ENCODE measurements at places on chromosomes 4 and X. TPM values are rescaled to one million over a fixed set of nuclear protein-coding genes. Genes with fewer than 3 reads are reported as not detected.

- H3K4me3 ChIP-seq, result no peak overlapping the region
- H3K27me3 ChIP-seq, result no peaks in the 10 kb centered on the region
- H3K27ac ChIP-seq, result no peak overlapping the region
- H3K4me1 ChIP-seq, result no peaks in the 10 kb centered on the region
- no peak for DNase-seq
Measured at GRCh38 chr4:112168719-112169500, 23.7 kb downstream of the FAM241A start.

DNA sequence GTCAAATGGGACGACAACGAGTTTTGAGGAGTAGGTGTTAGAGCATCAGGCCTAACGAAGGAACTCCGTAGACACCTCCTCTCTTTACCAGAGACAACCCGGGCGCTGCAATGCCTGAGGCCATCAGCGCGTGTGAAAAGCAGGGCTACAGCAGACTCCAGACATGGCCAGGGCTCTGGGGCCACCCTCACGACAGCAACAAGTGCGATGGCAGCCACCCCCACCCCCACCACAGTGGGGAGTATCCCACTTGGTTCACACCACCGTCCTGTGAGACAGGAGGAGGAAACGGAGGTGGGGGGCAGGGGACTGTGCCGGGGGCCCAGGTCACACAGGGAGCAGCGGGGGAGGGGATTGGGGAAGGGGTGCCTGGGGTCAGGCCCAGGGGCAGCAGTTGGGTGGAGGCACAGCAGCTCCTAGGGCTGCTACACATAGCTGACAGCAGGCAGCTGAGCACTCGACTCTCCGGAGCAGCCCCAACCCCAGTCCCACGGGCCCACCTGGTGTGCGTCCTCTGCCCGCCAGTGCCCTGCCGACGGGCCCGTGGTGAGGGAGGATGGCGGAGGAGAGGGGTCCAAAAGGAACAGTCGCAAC is 8.5 kb downstream of the LRPAP1 start:
- no peak overlapping the region for H3K4me3 ChIP-seq
- H3K27me3 ChIP-seq, result no peaks in the 10 kb centered on the region
- no peak overlapping the region for H3K27ac ChIP-seq
- H3K4me1 ChIP-seq, result no peaks in the 10 kb centered on the region
- peaks cover 11% of the 10 kb centered on the region for H3K36me3 ChIP-seq
- DNase-seq, result no peak

DNA sequence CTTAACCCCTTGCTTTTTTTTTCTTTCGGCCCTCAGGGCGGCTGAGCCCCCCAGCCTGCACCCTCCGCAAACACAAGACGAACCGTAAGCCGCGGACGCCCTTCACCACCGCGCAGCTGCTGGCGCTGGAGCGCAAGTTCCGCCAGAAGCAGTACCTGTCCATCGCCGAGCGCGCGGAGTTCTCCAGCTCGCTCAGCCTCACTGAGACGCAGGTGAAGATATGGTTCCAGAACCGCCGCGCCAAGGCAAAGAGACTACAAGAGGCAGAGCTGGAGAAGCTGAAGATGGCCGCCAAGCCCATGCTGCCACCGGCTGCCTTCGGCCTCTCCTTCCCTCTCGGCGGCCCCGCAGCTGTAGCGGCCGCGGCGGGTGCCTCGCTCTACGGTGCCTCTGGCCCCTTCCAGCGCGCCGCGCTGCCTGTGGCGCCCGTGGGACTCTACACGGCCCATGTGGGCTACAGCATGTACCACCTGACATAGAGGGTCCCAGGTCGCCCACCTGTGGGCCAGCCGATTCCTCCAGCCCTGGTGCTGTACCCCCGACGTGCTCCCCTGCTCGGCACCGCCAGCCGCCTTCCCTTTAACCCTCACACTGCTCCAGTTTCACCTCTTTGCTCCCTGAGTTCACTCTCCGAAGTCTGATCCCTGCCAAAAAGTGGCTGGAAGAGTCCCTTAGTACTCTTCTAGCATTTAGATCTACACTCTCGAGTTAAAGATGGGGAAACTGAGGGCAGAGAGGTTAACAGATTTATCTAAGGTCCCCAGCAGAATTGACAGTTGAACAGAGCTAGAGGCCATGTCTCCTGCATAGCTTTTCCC is 3.4 kb downstream of the MSX1 start:
- peaks cover 93% of the 10 kb centered on the region for H3K27me3 ChIP-seq
- no peak overlapping the region for H3K27ac ChIP-seq
- no peaks in the 10 kb centered on the region for H3K36me3 ChIP-seq
- H3K4me1 ChIP-seq, result peaks cover 30% of the 10 kb centered on the region
- no peak overlapping the region for H3K4me3 ChIP-seq

DNA sequence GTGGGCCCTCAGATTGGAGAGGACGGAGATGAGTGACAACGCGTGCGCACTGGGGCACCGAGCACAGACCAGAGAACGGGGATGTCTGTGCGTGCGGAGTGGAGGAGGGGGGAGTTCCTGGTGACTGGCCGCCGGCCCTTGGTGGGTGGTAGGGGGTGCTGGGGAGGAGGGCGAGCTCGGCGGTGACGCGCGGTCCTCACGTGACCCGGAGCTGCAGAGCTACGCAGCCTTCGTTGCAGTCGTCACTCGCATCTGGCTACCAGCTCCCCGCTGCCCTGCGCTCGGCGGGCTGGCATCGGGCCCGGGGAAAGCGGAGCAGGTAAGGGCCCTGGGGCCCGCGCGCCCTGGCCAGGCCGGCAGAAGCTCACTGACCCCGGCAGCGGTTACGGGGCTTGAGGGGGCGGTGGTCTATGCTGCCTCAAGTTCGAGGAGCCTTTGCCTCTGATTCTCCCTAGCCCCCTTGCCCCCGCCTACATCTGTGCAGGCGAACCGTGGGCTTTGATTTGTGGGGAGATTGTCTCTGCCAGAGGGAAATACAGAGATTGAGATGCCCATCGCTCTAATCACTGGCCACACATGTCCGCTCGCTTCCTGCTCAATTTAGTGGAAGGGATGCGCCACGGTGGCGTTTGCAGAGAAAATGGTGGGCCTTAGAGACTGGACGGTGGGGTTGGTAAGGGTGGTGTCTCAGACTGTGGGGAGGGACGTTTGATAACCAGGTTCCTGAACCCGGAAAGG is at the start of gene ARMCX4:
ARMCX4 (plus strand) TSS at position 245 of the 738 bp plus-strand sequence. CDS start 3,134 bp downstream, outside the sequence.
- H3K27ac ChIP-seq, result no peak within 1 kb of the TSS
- H3K4me3 ChIP-seq, result peak within 1 kb of the TSS; percentile 59
- H3K4me1 ChIP-seq, result no peaks in the 10 kb centered on the region
- peak; percentile 41 for DNase-seq
- H3K36me3 ChIP-seq, result peaks cover 14% of the 10 kb centered on the region

DNA sequence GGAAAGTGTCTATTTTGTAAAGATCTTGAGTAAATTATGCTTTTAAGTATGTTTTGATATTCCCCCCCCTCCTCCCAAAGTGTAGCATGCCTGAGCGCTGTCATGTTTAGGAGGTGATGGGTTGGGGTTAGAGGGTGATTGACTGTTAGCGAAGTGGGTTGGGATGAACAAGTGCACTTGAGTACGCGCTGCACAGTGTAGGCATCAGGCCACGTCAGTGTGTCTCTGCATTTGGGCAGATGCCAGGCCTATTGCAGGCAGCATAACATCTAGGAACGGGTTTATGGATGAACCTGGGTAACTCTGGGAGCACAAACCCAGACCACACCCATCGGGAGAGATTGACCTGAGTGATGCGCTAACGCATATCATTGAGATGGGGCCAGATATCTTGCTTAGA is 111.2 kb downstream of the TBL1X start:
- no peaks in the 10 kb centered on the region for H3K36me3 ChIP-seq
- H3K4me1 ChIP-seq, result peaks cover 6% of the 10 kb centered on the region
- no peaks in the 10 kb centered on the region for H3K27me3 ChIP-seq
- no peak overlapping the region for H3K4me3 ChIP-seq

DNA sequence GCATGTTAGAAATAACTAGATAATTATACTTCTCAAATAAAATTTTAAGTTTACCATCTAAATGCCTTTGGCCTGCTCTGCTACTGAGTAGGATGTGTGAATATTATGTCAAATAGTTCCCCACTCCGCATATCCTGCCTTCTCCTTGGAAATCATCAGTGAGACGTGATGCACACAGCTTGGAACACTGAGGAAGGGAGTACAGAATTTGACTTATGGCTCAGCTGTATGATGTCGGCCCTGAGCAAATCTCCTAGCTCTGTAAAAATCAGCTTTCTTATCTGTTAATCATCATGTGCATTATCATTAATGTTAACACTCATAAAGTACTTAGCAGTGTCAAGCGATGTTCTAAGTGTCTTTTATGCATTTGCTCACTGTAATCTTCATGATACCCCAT is 241.0 kb upstream of the ANKRD50 start:
- no peak overlapping the region for H3K4me3 ChIP-seq
- no peak for DNase-seq
- no peak overlapping the region for H3K27ac ChIP-seq
- H3K27me3 ChIP-seq, result no peaks in the 10 kb centered on the region
- H3K36me3 ChIP-seq, result no peaks in the 10 kb centered on the region
- no peaks in the 10 kb centered on the region for H3K4me1 ChIP-seq

The PDZD4 gene
- total RNA-seq, result 169 TPM

The UBE2D3 gene
- total RNA-seq, result 396 TPM

The GBA3 gene
- not detected for total RNA-seq

Data from H1 (cell line).